Upper lobe of right lung (tissue), 1 donor: ENCODE measurements at places on chromosomes 5 and 9. TPM values are rescaled to one million over a fixed set of nuclear protein-coding genes. Genes with fewer than 3 reads are reported as not detected.

The SPINK1 gene
- not detected for total RNA-seq

GRCh38 chr9:96040591-96041461 is 165.3 kb downstream of the ERCC6L2 start:
- H3K4me3 ChIP-seq = no peak overlapping the region
- H3K27me3 ChIP-seq = no peaks in the 10 kb centered on the region
- no peak overlapping the region for H3K27ac ChIP-seq
- no peaks in the 10 kb centered on the region for H3K4me1 ChIP-seq
- H3K36me3 ChIP-seq = no peaks in the 10 kb centered on the region
- DNase-seq = no peak

The CYSTM1 gene
- total RNA-seq = 85.1 TPM

GRCh38 chr5:57442080-57442839 is 40.4 kb downstream of the ACTBL2 start:
- no peak overlapping the region for H3K4me3 ChIP-seq
- H3K27me3 ChIP-seq = no peaks in the 10 kb centered on the region
- H3K4me1 ChIP-seq = no peaks in the 10 kb centered on the region
- no peak for DNase-seq
- H3K36me3 ChIP-seq = no peaks in the 10 kb centered on the region
- H3K27ac ChIP-seq = no peak overlapping the region

The PDCD1LG2 gene
- total RNA-seq = 6.3 TPM

DNA sequence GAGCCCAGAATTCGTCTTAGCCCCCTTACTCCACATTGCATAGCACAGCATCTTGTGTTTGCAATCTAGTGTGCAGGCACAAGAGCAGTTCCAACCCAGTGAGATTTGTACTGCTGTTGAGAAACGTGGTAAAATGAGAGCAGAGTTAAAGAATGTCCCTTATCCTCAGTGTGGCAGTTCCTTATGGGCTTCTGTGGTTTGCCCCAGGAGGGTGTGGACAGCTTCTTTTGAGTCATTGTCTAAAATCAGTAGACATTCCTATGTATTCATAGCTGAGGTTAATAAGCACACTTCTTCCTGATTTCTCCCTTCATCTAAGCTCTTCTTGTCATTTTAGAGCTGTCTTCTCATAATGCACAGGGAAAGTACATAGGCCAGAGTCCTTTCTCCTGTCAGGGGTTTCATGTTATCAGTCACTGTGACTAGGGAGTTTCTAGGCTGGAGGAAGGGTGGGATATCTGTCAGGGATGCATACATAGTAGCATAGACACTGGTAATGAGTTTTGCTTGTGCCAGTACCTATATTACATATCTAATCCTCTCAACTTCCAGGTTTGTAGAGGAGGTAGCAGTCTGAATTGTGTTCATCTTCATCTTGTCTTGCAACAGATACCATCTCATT is 2.0 kb upstream of the CAVIN4 start:
- no peaks in the 10 kb centered on the region for H3K4me1 ChIP-seq
- no peak overlapping the region for H3K27ac ChIP-seq
- H3K4me3 ChIP-seq = no peak overlapping the region
- H3K27me3 ChIP-seq = no peaks in the 10 kb centered on the region

DNA sequence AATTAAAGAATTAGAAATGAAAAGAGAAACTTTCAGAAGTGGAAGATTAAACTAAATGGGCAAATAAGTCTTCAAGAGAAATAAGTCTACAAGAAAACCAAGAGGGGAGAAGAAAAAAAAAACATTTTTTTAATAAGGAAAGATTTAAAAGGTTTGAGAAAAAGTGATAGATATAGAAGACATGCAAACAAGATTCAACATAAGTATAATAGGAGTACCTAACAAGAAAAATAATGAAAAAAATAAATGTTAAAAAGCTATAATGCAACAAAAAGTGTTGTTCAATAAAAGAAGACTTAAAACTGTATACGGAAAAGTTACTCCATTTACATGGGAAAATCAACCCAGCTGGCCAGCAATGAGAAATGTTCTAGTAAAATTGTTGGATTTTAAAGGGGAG is 42.6 kb downstream of the PTPDC1 start:
- H3K4me1 ChIP-seq = no peaks in the 10 kb centered on the region
- H3K4me3 ChIP-seq = no peak overlapping the region
- H3K27me3 ChIP-seq = no peaks in the 10 kb centered on the region
- no peaks in the 10 kb centered on the region for H3K36me3 ChIP-seq
- no peak overlapping the region for H3K27ac ChIP-seq
- no peak for DNase-seq

DNA sequence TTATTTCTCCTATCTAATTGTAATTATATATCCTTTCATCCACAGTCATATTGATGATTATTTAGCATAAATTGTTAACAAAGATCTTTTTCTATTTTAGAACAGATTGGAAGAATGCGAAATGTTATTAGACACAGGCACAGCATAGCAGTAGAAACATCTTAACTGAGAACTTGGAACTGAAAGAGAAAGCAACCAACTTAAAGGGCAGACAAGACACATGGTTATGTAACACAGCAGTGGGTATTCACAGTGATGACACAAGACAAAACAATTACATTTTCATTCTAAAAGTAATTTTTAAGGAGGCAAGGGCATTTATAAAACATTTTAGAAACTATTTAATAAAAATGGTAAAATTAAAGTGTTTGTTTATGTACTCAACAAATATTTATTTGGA is 57.7 kb upstream of the MEF2C start:
- DNase-seq = no peak
- H3K27me3 ChIP-seq = no peaks in the 10 kb centered on the region
- H3K27ac ChIP-seq = no peak overlapping the region
- no peaks in the 10 kb centered on the region for H3K36me3 ChIP-seq

DNA sequence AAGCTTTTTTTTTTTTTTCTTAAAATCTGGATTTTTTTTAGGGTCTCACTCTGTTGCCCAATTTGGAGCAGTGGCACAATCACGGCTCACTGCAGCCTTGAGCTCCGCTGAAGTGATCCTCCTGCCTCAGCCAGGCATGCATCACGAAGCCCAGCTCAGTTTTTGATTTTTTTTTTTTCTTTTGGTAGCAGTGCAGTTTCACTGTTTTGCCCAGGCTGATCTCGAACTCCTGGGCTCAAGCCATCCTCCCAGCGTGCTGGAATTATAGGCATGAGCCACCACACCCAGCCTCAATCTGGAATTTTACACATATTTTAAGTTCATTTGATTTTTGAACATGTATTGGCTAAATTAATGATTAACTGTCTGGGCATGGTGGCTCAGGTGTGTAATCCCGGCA is 36.3 kb downstream of the TRIO start:
- H3K36me3 ChIP-seq = no peaks in the 10 kb centered on the region
- peaks cover 24% of the 10 kb centered on the region for H3K4me1 ChIP-seq
- H3K27ac ChIP-seq = no peak overlapping the region
- no peaks in the 10 kb centered on the region for H3K27me3 ChIP-seq
- DNase-seq = no peak

DNA sequence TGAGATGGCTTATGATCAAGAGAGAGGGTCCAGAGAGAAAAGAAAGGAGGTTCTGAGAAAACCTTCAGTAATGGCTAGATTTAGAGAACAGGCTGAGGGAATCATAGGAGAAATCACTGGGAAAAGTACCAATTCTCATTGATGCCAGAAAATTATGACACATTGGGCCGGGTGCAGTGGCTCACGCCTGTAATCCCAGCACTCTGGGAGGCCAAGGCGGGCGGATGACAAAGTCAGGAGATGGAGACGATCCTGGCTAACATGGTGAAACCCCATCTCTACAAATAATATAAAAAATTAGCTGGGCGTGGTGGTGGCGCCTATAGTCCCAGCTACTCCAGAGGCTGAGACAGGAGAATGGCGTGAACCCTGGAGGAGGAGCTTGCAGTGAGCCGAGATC is 29.5 kb upstream of the PLIN2 start:
- no peak overlapping the region for H3K27ac ChIP-seq
- H3K4me1 ChIP-seq = peaks cover 18% of the 10 kb centered on the region
- H3K36me3 ChIP-seq = no peaks in the 10 kb centered on the region
- DNase-seq = no peak
- no peak overlapping the region for H3K4me3 ChIP-seq

DNA sequence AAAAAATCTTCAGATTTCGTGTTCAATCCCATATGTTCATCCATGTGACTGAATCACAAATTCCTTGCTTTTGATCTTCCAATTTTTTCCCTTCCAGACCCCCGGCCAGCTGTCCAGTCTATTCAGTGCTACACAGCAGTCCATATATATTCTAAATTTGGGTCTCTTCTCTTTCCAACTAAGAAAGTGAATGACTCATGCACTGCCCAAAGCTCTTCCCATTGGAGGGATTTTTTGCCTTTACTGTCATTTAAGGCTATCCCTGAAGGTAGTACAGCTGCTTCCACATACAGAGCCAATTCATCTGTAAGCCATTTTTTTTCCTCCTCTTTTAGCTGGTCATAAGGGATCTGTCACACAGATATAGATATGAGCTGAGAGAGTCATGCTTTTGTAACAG is 478.3 kb downstream of the DMRT2 start:
- H3K36me3 ChIP-seq = no peaks in the 10 kb centered on the region
- H3K27ac ChIP-seq = no peak overlapping the region
- no peaks in the 10 kb centered on the region for H3K27me3 ChIP-seq
- H3K4me3 ChIP-seq = no peak overlapping the region

- no peaks in the 10 kb centered on the region for H3K36me3 ChIP-seq
- no peaks in the 10 kb centered on the region for H3K27me3 ChIP-seq
- H3K4me1 ChIP-seq = peaks cover 6% of the 10 kb centered on the region
- H3K27ac ChIP-seq = peak overlapping the region; percentile 85
Measured at GRCh38 chr5:64164166-64164565, 1.5 kb upstream of the RNF180 start.

The PCDHA10 gene
- total RNA-seq = 1.7 TPM

DNA sequence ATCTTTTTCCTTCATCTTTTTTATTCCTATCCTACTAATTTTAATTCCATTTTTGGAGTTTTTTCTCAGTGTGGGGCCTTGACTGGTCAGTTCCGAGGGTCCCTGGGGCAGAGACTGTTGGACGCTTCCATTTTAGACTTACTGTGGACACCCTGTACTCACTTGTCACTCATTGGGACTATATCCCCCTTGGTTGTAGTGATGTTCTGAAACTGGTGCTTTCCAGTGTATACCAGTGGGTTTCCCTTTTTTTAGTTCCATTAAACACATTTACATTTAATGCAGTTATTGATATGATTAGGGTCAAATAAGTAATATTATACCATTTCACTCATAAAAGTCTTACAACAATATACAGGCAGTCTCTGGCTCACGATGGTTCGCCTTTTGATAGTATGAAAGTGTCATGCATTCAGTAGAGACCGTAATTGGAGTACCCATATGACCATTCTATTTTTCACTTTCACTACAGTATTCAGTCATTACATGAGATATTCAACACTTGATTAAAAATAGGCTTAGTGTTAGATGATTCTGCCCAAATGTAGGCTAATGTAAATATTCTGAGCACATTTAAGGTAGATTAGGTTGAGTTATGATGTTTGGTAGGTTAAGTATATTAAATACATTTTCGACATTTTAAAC is 46.0 kb downstream of the CNOT6 start:
- H3K27ac ChIP-seq = no peak overlapping the region
- no peaks in the 10 kb centered on the region for H3K4me1 ChIP-seq
- peaks cover 5% of the 10 kb centered on the region for H3K36me3 ChIP-seq
- H3K27me3 ChIP-seq = no peaks in the 10 kb centered on the region
- no peak for DNase-seq
- no peak overlapping the region for H3K4me3 ChIP-seq

The TAL2 gene
- total RNA-seq = not detected

GRCh38 chr5:160616712-160617497 is 195.2 kb downstream of the PTTG1 start:
- no peak overlapping the region for H3K27ac ChIP-seq
- H3K36me3 ChIP-seq = no peaks in the 10 kb centered on the region
- H3K4me1 ChIP-seq = no peaks in the 10 kb centered on the region

DNA sequence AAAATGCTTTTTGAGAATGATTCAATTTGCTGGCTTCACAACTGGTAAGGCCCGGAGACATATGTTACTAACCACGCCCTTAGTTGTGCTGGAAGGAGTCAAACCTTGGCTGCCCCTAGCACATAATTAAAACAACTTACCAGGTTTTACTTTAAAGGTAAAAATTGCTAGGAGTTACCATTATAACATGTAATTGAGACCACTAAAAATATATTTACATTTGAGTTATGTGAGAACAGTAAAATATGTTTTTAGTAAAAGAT is 435.6 kb upstream of the CDH9 start:
- H3K36me3 ChIP-seq = no peaks in the 10 kb centered on the region
- DNase-seq = no peak
- no peaks in the 10 kb centered on the region for H3K4me1 ChIP-seq
- H3K27ac ChIP-seq = no peak overlapping the region
- no peak overlapping the region for H3K4me3 ChIP-seq

DNA sequence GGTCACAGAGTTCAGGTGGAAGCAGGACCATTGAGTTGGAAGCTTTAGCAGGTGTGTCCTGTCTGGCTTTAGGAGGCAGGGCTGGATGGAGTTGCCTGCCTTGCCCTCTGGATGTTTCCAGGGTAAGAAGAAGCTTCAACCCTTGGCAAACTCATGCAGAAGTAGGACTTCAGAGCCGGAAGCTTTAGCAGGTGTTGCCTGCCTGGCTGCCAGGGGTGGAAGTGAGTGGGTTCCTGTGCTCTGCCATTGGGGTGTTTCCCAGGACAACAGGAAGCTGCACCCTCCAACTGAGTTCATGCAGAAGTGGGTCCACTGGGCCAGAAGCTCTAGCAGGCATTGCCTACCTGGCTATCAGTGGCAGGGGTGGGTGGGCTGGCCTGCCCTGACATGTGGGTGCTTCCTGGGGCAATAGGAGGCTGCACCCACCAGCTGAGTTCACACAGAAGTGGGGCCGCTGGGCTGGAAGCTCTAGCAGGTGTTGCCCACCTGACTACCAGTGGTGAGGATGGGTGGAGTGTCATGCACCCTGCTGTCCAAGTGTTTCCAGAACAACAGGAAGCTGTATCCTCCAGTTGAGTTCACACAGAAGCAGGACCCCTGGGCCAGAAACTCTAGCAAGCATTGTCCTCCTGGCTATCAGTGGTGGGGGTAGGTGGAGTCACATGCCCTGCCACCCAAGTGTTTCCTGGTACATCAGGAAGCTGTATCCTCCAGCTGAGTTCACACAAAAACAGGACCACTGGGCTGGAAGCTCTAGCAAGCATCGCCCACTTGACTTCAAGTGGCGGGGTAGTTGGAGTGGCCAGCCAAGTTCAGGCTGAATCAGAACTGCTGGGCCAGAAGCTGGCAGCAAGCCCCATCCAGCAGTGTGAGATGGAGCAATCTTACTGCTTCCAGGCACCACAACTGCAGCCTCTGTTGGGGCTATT is 24.6 kb downstream of the LOX start:
- no peaks in the 10 kb centered on the region for H3K36me3 ChIP-seq
- no peak overlapping the region for H3K27ac ChIP-seq
- H3K27me3 ChIP-seq = no peaks in the 10 kb centered on the region
- no peaks in the 10 kb centered on the region for H3K4me1 ChIP-seq
